ENCODE measurements at places on chromosomes 2 and 18. TPM values are rescaled to one million over a fixed set of nuclear protein-coding genes. Genes with fewer than 3 reads are reported as not detected.

Gene SLC9A4
- total RNA-seq = not detected

Gene XDH
- total RNA-seq = not detected

DNA sequence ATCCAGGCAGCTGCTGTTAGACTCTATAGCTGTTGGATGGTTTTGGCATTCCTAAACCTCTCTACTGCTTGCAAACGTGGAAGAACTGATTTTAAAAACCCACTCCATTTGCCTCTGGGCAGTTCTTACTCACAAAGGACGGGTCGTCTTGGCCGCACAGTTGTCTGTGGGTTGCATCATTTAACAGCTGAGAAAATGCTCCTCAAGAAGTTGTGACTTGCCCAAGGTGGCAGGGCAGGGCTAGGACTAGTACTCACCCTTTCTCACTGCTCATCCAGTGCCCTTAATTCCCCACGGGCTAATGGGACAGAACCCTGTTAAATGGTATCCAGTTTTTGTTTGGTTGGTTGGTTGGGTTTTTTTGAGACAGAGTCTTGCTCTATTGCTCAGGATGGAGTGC, 997 bp upstream of the DRC1 start:
- no peak for DNase-seq

- no peak for DNase-seq
These were observed 157.6 kb upstream of the NRP2 start for GRCh38 chr2:205524656-205525055.

DNA sequence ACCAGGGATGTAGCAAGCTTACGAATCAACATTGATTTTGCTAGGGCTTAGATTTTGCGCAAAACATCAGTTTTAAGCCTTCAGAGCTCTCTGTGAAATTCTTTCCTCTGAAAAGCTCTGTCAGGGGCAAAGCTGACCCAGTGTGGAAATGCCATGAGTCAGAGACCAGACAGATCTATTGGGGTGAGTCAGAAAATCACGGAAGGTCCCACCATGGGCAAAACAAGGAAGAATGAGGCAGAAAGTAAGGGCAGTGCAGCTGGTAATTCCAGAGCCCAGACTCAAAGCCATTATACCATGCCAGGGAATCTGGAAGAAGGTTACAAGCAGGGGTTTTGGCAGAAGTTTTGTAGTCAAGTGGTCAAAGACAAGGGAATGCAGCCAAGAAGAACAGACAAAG, 256.6 kb upstream of the CTAGE1 start:
- DNase-seq = no peak

GRCh38 chr2:20404950-20405349, 41.9 kb upstream of the RHOB start:
- DNase-seq = no peak

GRCh38 chr18:62523631-62524439, 1.0 kb downstream of the ZCCHC2 start:
- DNase-seq = peak; percentile 43

DNA sequence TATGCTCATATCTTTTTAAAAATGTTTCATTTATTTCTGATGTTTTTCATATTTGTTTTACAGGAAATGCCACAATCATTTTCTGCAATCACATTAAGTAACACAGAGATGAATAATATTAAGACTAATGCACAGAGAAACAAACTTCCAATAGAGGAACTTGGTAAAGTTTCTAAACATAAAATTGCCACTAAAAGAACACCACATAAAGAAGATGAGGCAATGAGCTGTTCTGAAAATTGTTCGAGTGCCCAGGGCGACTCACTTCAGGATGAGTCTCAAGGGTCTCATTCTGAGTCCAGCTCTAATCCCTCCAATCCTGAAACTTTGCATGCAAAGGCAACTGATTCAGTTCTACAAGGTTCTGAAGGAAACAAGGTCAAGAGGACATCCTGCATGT, 70.4 kb downstream of the APLF start:
- no peak for DNase-seq

DNA sequence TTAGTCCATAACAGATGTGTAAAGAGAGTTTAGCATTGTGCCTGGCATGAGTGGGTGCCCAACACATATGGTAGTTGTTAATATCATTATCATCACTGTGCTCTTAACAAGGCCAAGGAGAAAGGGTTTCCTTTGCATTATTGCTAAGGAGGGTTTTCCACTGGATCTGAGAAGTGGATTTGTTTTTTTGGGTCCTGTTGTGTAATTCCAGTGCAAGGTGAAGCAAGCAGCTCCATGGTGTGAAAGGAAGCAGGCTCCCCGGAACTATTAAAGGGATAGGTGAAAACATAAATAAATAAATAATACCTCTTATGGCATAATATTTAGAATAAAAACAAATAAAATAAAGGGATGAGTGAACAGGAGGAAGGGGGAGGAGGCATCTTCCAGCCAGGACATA, 65.3 kb downstream of the MTCL1 start:
- DNase-seq = no peak

DNA sequence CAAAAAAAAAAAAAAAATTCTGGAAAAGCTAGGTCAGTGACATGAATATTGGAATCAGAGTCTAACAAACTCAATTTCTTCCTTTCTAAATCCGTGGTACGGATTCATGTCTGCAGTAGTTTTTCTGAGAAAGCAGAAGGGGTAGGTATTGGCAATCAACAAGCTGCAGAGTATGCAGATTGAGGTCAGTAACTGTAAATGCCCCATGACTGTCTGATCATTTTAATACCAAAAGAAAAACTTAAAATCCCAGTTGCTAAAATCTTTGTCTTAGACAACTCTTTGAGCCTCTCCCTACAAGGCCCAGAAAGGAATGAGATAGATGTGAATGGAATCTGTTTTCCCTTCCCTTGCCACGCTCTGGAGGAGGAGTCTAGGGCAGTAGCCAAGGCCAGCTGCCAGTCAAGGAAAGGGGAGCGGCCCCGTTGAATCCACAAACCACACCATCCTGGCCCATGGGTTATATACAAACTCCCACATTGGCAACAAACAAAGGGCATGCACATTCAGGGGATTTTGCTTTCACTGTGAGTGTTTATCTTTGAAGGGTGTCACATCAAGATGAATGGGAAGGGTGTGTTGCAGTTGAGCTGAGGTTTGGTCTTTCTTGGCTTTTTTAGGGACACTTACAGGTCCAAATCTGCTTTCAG, 6.1 kb upstream of the CASP8 start:
- DNase-seq = no peak

GRCh38 chr2:35428548-35428947, 927.0 kb upstream of the CRIM1 start:
- no peak for DNase-seq

- no peak for DNase-seq
These were observed 108.6 kb upstream of the RNF152 start for GRCh38 chr18:62001396-62001795.

DNA sequence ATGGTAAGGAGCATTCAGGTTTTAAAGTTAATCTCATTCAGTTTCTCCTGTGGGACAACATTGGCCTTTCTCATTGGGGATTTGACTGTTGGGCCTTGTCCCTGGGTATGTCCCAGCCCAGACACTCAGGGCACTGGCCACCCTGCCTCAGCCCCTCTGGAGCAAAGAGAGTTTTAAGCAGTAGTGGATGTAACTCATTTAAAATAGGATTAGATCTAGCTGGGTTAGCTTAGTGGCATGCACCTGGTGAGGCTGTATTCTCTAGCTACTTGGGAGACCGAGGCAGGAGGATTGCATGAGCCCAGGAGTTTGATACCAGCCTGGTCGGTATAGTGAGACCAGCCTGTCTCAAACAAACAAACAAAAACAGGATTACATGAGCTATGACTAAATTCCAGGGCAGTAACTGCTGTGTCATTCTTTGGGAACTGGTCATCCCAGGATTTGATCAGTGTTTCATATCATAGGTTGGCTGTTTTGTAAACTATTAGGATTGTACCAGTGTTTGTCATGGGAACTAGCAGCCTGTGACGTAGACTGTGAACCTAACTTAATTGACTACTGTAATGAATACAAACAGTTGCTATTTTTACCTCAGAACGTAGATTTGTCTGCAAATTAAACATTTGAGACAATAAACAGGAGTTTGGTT, 12.5 kb downstream of the INPP4A start:
- no peak for DNase-seq

DNA sequence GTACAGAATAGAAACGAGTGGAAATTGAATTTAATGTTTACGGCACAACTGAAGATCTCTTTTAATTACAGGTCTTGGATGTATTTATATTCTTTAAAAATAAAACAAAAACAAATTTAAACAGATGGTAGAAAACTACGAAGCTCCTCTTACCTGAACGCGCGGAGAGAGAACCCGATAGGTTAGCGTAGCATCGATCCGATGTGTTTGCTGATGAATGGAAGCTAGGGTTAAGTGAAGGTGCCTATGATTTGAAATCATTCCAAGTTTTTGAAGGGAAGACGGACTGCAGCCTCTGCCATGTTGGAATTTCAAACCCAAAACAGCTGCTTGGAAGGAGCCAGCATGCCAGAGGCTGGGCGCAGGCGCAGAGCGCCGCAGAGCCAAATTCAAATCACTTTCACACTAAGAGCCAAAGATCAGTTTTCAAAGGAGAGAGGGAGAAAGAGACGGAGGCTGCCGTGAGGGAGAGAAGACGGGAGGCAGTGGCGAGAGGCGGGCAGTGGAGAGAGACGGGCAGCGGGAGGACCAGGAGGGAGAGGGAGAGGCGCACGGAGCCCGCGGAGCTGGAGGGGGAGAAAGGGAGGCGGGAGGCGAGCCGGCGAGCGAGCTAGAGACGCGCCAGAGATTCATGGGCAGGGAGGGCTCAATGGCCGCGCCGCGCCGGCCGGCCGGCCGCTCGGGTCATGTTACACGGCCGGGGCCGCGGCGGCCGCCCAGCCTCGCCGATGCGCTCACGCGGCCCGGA, at the start of gene FIGN:
TSS of gene FIGN (minus strand) at position 324 of the 748 bp plus-strand sequence. CDS start 1,081 bp downstream, outside the sequence.
- no peak for DNase-seq

All from activated T-cell treated with anti-CD3 and anti-CD28 coated beads, Interleukin-2, amount 50 U/mL, for 4 hours (primary cell).